ENCODE measurements at places on chromosomes 13 and 19. TPM values are rescaled to one million over a fixed set of nuclear protein-coding genes. Genes with fewer than 3 reads are reported as not detected.

The ZNF491 gene
- 4.8 TPM for total RNA-seq

The RAD23A gene
- total RNA-seq, result 92.7 TPM

The KIRREL2 gene
- 0.31 TPM for total RNA-seq

The LRRC25 gene
- 1.5 TPM for total RNA-seq

The ZNF256 gene
- total RNA-seq, result 6.7 TPM

The GPR183 gene
- 1.8 TPM for total RNA-seq

The IFNL1 gene
- not detected for total RNA-seq

The RFX1 gene
- 1.8 TPM for total RNA-seq

The IFT88 gene
- 15.2 TPM for total RNA-seq

The BRCA2 gene
- 3.4 TPM for total RNA-seq

Data from muscle of leg (tissue), 16 donors.